ENCODE measurements at places on chromosomes 3 and 15.

GRCh38 chr3:120177707-120178306, 83.6 kb upstream of the GSK3B start:
- no peak for DNase-seq

DNA sequence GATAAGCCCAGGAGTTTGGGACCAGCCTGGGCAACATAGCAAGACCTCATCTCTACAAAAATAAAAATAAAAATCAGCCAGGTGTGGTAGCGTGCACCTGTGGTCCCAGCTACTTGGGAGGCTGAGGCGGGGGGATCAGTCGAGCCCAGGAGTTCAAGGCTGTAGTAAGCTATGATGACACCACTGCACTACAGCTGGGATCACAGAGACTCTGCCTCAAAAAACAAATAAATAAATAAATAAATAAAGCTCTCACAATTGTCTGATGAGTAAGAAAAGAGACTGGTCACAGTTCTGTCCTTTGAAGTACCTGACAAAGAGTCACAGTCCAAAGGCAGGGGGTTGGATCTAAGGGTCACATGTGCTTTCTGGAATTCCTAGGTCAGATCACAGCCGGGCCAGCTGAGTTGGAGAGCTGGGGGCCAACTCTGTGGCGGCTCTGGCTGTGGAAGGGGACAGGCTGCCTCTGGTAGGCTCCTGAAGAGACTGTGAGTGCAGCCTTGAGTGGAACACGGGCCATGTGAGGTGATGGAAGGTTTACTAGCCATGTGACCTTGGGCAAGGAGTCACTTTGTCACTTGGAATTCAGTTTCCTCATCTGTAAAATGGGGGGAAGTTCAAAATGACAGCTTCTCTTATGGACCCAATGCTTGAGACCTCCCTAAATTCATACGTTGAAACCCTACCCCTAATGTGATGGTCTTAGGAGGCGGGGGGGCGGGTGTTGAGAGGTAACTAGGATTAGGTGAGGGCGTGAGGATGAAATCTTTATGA, 47.2 kb downstream of the WHAMM start:
- DNase-seq: no peak

DNA sequence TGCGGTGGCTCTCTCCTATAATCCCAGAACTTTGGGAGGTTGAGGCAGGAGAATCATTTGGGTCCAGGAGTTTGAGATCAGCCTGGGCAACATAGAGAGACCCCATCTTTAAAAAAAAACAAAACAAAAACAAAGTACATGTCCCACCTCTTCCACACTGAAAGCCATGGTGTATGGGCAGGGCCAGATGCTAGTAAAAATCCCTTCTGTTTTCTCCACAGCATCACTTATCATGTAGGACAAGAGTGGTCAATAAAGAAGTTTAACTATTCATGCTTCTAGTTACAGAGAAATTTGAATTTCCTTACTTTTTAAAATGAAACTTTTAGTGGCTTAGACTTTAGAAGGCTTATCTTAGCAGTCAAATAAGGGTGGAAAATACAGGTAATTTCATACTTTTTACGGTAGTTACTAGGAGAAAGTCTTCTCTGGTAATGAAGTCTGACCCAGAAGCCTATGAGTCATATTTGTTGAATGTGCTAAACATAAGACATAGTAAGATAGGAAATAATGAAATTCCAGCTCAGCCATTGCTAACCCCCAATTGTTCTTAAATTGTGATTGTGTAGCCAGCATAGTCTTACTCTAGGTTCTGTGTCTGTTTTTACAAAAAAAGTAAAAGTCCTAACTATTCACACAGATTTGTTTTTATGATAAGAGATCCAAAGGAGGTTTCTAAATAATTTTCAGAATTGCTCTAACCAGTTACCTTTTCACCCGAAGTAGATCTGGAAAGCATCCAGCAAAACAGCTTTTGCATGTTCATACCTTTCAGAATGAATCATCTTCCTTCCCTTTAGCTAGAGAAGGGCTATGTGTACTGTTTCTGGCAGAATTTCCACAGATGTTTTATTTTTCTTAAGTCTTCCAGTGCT, 16.4 kb upstream of the ZNF609 start:
- peak; percentile 31 for DNase-seq

- DNase-seq: no peak
Measured at GRCh38 chr3:72238010-72238691, 453.2 kb upstream of the PROK2 start.

DNA sequence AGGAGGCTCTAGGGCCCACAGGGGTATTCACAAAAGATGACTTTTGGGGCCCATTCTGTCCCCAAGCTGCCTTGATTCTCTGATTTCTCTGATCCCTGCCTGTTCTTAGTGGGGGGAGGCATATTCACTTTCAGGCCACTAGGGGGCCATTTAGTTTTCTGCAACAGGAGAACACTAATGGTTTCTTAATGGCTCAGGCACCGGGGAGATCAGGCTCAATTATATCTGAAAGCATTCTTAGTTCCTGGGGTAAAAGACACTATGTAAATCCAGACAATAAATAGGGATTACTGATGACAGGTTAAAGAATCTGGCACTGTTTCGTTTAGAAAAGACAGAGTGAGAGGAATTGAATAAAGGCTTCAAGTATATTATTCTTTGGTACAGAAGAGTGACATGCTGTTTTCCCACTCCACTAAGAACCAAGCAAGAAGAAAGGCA, 2.5 kb upstream of the INAFM2 start:
- peak; percentile 61 for DNase-seq

GRCh38 chr15:57631386-57632110, 39.8 kb downstream of the MYZAP start:
- no peak for DNase-seq

- no peak for DNase-seq
Measured at GRCh38 chr15:28118083-28118482, 19.0 kb upstream of the OCA2 start.

Data from stimulated activated naive CD8-positive, alpha-beta T cell treated with anti-CD3 and anti-CD28 coated beads, Interleukin-15, amount 100 ng/mL, for 72 hours (primary cell).